ENCODE measurements at places on chromosomes 2 and 18.

- DNase-seq: no peak
These were observed 435.0 kb upstream of the TNP1 start for GRCh38 chr2:217294818-217295217.

DNA sequence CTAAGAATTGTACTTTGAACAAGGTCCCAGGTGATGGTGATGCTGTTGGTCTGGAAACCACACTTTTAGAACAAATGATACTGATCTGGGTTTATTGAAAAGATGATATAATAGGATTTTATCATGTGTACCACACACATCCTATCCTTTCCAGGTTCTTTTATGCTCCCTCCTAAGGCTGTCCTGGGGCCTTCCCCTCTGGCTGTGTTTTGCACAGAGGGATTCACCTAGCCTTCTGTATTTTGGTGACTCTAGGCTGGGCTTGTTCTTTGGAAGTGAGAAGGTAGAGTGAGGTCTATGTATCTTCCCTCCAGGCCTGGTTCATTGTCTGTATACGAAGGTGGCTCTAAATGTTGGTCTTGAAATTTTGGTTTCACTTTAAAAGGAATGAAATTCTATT lies 12.7 kb downstream of the ANXA4 start:
- no peak for DNase-seq

DNA sequence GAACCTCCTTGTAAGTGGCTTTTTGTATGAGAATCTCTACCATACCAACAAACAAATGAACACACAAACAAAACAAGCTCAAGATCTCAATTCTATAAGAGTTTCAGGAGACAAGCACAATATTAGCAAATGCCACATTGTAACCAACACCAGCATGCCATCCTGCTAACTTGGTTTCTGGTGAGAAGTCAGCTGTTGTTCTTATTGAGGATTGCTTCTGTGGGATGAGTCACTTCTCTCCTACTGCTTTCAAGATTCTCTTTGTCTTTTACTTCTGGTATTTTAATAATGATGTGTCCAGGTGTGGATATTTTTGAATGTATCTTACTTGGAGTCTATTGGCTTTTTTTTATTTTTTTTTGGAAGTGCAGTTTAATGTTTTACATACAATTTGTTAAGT lies 131.7 kb downstream of the BCL2L11 start:
- no peak for DNase-seq

- DNase-seq: no peak
These were observed 42.5 kb downstream of the DCDC2C start for GRCh38 chr2:3745920-3746319.

DNA sequence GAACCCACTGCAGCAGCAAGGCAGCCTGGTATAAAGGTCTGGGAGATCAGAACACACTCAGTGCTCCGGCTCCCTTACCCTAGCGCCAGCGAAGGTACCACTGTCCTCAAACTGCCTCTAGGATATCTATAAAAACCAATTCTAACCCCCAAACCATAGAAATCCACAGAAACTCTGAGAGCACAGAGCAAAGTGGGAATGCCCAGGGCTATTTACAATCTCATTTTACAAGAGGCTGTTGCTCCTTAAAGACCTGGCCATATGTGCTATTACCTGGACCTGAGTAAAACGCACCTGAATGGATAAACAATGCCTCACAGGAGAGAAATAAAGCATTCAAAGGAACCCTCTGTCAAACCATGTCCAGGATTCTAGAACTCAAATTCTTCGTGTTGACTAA lies 4.3 kb downstream of the STK39 start:
- DNase-seq: no peak

DNA sequence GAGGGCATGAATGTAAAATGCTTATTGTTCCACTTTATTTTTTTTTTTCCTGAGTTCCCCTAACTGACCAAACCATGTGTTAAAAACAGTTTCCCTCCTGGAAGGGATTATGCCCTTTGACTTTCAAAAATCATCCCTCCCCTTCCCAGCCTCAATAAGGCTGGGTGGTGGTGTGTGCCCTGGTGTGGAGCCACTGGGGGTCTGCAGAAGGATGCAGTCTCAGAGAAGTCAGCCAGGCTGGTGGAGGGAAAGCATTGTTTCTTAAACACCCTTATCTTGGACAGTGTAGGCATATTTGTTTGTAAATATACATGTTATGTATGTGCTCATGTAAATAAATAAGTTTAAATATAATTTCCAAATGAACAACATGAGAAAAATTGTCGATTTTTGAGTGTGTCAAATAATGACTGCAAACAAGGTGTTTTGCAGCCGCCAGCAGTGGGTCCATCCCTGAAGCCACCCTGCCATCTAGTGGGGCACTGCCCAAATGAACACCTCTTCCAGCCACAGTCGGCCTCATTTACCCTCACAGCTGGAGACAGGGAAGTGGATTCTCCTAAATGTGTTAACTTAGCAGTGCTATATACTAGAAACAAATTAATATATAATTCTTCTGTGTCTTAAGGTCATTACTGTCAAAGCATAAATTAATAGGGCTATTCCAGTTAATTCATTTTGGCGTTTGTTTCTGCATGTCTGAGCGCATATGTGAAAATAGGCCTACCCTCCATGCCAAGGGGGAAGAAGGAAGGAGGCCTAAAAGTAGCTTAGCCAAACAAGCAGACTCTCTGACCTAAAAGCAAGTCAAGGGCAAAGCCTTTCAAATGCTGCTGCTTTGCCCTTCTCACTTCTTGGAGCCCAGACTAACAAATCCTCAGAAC lies 209.6 kb upstream of the PIK3C3 start:
- no peak for DNase-seq

- no peak for DNase-seq
These were observed 95.6 kb downstream of the ITGA4 start for GRCh38 chr2:181552808-181553207.

GRCh38 chr2:62663411-62663810 lies 42.1 kb upstream of the EHBP1 start:
- no peak for DNase-seq

- DNase-seq: no peak
These were observed 42.1 kb upstream of the SNED1 start for GRCh38 chr2:240956171-240956934.

- no peak for DNase-seq
These were observed 3.7 kb downstream of the ITGAV start for GRCh38 chr2:186593523-186593922.

GRCh38 chr18:46152808-46153617 lies 48.8 kb downstream of the HAUS1 start:
- no peak for DNase-seq

DNA sequence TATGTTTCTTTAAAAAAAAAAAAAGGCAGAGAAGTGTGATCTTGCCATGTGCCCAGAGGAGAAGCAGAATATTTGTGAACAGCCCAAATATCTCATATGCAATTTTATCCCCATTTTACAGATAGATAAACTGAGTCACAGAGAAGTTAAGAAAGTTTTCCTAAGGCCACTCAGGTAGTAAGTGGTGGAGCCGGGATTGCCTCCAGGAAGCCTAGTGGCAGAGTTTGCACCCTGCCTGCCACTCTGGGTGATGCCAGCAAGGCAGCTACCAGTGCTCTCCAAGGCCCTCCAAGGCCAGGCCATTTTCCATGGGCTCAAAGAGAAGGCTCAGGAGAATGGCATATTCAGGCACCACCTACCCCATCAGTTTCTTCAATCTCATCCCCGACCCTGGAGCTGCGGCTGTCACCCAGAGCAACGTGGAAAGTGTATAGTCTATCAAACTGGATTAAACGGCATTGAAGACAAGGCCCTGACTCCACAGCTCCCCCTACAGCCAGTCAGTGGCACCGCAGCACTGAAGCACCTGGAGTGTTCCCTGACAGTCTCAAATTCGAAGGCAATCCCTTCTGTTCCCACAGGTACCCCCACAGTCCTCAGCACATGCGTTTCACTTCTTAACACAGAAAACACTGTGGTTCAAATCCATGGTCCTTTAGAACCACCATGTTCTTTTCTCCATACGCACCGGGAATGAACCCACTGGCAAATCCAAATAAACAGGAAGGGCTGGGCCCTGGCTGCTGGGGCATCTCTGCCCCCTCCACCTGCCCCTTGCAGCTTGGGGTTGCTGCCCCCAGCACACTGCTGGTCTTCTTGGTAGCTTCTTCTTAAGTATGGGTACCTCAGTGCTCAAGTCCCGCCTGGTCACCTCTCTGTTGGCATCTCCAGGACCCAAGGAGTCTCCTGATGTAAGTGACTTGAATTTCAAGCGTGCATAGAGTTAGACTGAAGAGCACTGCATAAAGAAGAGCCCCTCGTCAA lies 175.3 kb downstream of the INHBB start:
- no peak for DNase-seq

DNA sequence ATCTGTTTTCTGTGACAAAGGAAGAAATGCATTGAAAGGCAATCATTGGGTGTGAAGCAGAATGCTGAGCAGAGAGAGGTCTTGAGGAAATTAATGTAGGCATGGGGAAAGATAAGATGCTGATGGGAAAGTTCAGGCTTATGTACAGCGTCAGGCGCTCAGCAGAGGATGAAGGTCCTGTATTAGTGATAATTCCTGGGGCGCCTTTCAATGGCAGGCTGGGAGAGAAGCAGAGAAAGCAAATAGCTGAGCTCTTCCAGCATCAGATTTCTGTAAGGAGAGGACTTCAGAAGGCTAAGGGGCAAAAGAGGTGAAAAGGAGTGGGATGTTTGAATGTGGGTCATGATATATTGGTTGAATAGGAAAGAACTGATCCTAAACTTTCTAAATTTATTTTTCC lies 129.8 kb downstream of the HNMT start:
- no peak for DNase-seq

DNA sequence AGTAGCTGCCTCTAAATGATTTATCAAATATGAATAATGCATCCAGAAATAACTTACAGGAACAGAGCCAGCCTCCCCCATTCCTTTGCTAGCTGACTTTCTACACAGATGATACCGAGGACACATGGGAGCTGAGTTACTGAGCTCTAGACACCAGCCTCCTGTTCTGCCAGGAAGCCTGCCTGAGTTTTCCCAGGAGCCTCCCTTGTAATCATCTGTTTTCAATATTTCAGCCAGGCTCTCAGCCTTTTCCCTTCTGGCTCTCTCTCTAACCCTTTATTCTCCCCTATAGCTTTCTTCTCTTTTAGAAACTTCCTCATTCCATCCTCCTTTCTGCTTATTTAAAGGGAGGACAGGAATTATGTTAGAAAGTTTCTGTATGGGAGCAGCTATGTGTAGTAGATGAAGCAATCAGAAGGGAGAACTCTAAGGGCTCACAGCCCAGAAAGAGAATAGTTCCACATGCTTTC lies 911.6 kb downstream of the TDRD15 start:
- no peak for DNase-seq

GRCh38 chr2:58950795-58951462 lies 709.8 kb upstream of the FANCL start:
- no peak for DNase-seq

GRCh38 chr2:41241325-41242000 lies 789.6 kb upstream of the SLC8A1 start:
- no peak for DNase-seq

DNA sequence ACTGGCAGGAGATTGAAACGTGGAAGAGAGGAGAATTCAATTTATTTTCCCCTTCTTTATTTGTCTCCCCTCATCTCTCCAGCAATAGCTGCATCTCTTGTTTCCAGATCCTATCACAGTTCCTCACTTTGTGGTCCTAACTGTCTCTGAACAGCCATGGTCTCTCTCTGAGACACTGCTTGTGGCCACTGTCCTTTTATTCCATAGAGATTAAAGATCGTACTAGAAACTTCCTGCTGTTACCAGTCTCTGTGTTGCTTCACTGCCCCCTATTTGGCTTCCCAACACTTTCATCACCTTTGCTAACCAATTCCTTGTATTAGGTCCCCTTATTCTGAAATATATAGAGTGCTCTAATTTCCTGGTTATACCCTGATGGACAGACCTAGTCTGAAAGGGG lies 48.9 kb upstream of the CAVIN2 start:
- DNase-seq: no peak

- no peak for DNase-seq
These were observed 24.0 kb downstream of the KIF1A start for GRCh38 chr2:240795916-240796510.

DNA sequence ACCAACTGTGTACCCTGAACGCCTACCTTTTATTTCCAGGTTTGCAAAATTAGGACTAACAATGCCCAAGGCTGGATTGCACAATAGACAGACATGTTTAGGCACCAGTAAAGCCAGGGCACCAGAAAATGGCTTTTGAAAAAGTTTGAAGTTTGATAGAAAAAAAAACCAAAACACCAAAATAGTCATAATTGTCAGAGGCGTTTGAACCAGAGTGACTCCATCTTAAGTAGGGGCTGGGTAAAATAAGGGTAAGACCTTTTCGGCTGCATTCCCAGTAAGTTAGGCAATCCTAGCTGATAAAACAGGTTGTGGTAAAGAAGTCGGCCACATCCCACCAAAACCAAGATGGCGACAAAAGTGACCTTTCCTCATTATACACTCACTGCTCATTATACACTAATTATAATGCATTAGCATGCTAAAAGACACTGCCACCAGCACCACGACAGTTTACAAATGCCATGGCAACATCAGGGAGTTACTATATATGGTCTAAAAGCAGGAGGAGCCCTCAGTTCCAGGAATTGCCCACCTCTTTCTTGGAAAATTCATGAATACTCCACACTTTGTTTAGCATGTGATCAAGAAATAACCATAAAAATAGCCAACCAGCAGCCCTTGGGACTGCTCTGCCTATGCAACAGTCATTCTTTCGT lies 105.1 kb upstream of the MSH2 start:
- DNase-seq: no peak

GRCh38 chr18:48575658-48576456 lies 37.0 kb downstream of the CTIF start:
- no peak for DNase-seq

DNA sequence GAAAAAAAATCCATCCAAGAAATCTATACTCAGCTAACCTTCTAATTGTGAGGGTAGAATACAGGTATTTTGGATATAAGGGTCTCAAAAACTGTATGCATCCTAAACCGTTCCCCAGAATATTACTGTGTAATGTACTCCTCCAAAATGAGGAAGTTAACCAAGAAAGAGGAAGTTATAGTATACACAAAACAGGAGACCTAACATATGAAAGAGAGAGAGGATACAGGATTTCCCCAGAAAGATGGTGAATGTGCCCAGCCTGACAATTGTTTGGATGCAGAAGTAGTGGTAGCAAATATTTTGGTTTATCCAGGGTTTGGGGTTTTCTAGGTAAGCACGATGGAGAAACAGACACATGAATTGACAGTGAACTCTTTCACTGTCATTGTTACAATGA lies 50.6 kb downstream of the GALNT3 start:
- DNase-seq: no peak

DNA sequence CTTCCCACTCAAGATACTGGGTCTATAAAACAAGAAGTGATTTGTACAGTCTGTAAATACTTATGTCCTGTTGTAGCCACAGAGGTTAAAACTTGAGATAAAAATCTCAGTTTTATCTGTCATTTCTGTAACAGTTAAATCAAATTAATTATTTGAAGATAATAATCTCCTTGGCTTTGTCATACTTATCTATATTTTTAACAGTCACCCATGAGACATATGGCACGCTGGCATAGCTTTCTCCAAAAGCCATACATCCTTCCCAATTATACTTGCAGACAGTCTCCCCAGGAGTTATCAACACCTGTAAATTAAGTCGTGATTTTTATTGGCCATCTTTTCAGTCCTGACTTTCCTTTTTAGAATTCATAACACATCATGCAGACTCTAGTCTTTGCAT lies 68.9 kb upstream of the UNC80 start:
- DNase-seq: no peak

- DNase-seq: no peak
These were observed 46.7 kb downstream of the SDC1 start for GRCh38 chr2:20178249-20178607.

- no peak for DNase-seq
These were observed 652.0 kb downstream of the PLCL1 start for GRCh38 chr2:198456418-198456817.

GRCh38 chr2:74536166-74536950 lies 6.6 kb downstream of the HTRA2 start:
- no peak for DNase-seq

GRCh38 chr18:8367217-8367988 lies 241.8 kb upstream of the RAB12 start:
- no peak for DNase-seq

All from GM18507 (cell line).